ENCODE measurements at places on chromosomes 16 and 17.

- no peak for DNase-seq
Observed at GRCh38 chr16:3640632-3641501, 13.6 kb upstream of the DNASE1 start.

DNA sequence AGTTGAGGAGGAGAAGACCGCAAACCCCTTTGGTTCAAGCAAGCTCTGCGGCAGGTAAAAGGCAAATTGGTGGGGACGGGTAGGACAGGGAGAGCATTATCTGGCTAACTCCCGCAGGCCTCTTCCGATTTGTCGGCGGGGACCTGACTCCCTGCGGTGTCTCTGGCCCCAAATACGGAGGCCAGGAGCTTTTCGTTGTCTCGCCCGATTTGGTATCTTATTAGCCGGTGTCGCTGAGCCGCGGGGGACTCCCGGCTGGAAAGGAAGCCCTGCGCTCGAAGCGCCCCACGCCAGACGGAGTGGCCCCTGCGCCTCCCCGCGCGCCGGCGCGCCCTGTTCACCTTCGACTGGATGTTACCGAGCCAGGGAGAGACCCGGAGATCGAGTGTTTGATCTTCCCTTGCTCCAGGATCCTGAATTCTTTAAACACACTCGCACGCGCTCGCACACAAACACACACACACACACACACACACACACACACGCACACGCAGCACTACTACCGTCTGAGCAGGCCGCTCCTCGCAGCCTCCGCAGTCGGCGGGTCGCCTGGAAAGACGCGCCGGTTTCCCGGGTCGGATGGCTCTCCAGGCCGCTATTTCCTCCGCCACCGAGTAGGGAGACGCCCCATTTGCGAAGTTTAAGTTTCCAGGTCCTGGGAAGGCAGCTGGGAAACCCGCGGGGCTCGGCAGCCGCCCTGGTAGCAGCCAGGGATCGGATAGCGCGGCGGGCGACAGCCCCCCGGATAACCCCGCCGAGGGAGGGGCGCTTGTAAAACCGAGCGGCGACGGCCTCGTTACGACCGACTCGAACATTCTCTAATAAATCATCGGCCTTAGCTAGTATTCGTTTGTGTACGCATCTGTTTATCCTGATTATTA is 3.3 kb downstream of the PRAC1 start:
- no peak for DNase-seq

DNA sequence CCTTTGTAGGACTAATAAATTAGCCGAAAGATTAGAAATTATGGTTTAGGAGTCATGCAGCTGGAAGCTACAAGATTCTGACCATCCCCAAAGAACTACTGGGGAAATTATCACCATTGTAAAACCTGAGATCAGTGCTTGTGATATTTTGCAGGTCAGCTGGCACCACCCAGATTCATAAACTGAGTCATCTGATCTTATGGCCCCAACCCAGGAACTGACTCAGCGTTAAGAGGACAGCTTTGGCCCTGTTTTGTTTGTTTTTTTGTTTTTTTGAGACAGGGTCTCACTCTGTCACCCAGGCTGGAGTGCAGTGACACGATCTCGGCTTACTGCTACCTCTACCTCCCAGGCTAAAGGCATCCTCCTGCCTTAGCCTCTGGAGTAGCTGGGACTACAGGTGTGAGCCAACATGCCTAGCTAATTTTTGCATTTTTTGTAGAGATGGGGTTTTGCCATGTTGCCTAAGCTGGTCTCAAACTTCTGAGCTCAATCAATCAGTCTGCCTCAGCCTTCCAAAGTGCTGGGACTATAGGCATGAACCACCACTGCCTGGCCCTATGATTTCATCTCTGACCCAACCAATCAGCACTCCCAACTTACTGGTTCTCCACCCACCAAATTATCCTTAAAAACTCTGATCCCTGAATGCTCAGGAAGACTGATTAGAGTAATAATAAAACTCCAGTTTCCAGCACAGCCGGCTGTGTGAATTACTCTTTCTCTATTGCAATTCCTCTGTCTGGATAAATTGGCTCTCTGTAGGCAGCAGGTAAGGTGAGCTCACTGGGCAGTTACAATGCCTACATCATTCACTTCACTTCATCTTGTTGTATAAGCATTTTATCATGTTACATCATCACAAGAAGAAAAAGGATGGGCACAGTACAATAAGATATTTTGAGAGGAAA is 79.4 kb upstream of the KSR1 start:
- DNase-seq = no peak

DNA sequence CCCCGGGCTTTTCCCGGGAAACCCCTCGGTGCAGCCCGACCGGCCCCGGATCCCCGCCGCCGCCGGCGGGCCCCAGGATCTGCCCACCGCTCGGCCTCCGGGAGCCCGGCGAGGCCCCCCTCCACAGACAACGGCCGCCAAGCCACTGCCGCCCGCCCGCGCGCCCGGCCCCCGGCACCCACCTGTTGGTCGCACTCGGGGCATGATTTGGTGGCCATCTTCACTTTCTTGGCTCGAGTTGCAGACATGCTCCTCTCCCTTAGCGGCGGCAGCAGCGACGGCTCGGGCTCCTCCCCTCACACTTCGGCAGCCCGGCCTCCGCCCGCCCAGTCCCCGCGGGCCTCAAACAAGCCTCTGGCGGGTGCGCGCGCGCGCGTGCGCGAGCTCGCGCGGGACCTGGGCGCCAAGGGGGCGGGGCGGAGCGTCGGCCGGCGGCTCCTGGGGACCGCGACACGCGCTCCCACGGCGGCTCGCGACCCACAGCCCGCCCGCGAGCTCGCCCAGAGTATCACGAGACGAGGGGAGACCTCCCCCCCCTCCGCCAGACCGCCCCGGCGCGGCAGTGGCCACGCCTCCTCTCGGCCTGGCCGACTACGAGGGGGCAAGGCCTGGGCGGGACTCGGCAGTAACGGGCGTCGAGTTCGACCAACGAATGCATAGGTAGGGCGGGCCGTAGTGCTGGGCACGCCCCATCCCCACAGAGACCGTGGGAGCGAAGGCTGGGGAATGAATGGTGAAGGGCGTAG is at the start of gene C16orf87:
Gene C16orf87 (minus strand): TSS at position 279 of the 746 bp plus-strand sequence. CDS start 31 bp downstream, at position 248.
- DNase-seq = peak; percentile 87

DNA sequence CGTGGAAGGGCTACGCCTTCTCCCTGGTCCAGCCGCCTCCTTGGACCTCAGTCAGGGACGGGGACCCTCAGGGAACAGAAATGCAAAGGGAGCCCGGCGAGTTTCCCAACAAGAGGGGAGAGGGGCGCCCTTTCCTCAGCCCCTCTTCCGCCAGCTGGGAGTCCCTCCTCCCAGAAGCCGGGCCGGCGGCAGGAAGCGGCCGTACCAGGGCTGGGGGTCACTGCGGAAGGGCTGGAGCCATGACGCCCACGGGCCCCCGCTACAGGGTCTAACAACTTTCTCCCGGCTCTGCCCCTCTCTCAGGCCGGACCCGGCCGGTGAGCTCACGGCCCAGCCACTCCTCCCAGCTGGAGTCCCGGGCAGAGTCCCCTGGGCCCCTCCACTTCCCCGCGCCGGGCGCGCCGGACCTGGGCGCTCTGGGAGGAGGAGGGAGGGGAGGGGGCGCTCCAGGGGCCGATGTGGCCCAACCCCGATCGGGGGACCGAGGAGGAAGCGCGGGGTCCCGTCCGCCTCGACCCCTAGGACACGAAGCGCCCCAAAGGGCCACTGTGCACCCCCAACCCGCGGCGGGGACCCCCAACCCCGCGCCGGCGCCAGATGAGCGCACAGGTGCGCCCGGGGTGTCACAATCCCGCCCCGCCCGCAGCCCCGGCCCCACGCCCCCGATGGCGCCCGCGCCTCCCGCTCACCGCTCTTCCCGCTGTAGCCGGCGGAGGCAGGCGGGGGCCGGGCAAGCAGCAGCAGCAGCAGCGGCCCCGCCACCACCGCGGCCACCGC is 578 bp downstream of the PGAP6 start:
- no peak for DNase-seq

GRCh38 chr17:73760439-73760758 is 116.2 kb upstream of the SDK2 start:
- no peak for DNase-seq

DNA sequence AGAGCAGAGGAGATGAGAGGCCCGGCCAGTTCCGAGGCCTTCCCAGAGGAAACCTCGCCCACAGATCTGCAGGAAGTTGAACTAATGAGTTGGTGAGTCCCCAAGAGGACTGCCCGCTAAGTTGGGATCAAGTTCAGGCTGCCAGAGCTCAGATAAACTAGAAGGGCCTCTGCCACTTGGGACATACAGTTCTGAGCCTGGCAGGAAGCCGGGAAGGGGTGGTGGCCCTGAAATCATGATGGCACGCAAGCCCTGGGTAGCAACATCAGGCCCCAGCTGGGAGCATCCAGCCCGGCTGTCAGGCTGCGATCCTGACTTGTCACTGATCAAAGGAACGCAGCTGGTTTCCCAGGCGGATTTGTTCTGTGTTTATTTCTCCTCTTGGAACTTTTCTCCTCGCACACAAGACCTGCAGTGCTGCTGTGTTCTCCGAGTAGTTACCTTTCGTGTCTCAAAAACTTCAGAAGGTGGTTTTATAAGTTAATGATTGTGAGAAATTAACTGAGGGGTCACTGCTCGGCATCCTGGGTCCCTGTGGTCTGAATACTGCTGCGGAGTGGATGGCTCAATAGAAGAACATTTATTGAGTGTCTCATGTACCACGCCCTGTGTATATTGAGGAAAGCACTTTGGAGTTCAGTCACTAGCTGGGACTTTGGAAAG is 8.0 kb upstream of the WFDC1 start:
- DNase-seq = no peak

- DNase-seq = no peak
Observed at GRCh38 chr16:54009464-54010176, 277.0 kb downstream of the IRX3 start.

- no peak for DNase-seq
Observed at GRCh38 chr17:62596662-62597061, 30.8 kb upstream of the MRC2 start.
